Dermis blood vessel endothelial cell (primary cell): ENCODE measurements at places on chromosomes 5 and 9. TPM values are rescaled to one million over a fixed set of nuclear protein-coding genes. Genes with fewer than 3 reads are reported as not detected.

DNA sequence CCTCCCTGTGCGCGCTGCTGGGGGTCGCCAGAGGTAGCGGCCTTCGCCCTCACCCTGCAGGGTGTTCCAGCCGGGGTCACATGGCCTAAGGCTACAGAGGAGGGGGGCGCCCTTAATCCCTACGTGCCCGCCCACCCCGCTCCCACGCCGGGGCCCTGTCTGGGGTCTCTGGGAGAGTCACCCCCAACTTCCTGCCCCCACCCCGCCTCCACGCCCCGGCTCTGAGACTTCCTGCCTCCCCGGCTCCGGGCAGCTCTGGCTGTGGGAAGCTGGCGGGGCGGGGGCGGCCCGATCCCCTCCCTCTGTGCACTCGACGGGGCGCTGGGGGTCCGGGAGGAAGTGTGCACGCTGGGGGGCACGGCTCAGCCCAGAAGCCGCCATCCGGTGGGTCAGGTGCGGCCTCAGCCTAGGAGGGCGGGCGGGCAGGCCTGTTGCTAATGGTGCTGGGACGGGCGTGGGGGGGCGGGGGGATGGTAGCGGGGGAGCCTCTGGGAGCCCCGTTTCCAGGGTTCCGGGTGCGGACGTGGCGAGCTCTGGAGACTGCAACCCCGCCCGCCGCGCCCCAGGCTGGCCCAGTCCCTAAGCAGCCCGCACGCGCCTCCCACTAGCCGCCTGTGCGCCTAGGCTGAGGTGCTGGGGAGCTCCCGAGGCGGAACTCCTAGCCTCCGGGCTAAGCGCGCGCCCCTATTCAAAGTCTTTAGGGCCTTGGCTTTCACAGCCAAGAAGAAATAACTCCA lies 61.6 kb downstream of the CXXC5 start:
- peak; percentile 39 for DNase-seq

- peak; percentile 73 for DNase-seq
Observed at GRCh38 chr9:131046581-131047202, 37.7 kb downstream of the LAMC3 start.

DNA sequence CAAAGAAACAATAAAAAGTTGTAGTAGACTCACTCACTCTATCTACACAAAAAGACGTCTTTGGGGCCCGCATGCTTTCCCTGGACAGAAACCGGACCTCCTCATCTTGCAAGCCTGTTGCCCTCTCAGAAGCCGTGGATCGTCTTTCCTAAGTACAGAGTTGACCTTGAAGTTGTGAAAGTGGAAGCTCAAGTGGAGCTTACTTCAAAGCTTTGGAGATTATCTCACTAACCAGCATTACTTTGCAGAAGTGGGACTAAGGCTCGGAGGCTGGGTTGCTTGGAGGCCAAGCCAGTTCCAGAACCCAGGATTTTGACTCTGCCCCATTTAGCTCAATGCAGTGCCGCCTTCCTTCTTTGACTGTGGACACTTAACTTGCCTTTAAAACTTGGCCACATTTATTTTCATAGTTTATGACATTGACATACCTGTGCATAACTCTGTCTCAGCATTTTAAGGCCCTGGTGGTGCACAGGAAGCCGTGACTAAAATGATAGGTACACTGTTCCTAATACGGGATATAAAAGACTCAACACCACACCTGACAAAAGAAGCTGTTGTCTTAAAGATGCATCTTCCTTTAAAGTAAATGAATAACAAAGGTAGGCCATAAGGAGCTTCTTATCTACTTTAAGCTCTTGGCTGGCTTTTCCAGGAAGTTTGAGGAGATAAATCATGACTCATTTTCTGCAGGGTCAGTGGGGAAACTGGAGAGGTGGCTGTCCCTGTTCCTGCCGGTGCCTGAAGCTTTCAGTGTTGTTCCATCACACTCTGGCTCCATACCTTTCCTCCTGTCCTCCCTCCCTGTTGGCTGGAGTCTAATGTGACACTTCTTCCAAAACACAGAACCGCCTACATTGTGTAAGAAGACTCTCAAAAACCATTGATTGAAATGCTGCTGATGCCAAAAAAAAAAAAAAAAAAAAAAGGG lies 10.7 kb downstream of the SLC25A25 start:
- peak; percentile 49 for DNase-seq

DNA sequence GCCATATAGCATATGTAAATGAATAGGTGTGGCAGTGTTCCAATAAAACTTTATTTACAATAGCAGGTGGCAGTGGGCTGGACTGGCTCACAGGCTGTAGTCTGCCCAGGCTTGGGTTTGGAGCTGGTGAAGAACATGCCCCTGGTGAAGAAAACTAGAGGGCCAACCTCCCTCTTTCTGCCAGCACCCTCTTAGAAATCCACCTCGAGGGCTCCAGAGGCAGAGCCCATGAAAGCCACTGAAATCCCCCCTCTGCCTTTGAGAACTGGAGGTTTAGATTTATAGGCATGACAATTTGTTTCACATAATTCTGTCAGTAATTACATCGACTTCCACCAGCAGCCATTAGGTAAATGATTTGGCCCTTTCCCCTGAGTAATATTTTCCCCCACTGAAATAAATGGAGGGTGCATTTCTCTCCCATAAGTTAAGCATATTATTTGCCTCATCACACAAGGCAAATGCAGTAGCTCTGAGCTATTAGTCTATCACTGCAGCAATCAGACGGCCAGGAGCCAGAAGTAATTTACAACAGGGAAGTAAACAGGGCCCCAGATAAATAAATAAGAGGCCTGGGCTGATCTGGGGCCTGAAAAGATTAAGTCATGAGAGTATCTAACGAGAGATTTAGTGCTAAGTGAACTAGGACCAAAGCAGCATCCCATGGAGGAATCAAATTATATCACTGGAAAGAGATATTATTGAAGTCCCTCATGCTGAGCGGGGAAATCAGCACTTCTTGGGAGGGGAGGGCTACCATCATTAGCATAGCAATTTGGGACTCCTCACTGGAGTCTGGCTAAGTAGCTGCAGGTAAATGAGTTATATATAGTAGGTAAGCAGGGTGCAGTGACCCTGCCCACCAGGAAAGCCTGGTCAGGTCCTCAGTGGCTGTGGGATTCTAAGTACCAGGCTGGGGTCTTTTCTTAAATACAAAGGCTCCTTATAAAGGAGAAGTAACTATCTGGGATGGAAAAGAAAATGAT lies 123.9 kb downstream of the SLIT3 start:
- DNase-seq: no peak

GRCh38 chr5:96984506-96985192 lies 48.8 kb downstream of the LNPEP start:
- DNase-seq: peak; percentile 28

GRCh38 chr9:136832581-136832980 lies 9.7 kb upstream of the AJM1 start:
- no peak for DNase-seq

- no peak for DNase-seq
Observed at GRCh38 chr5:124888050-124888506, 141.6 kb upstream of the ZNF608 start.

GRCh38 chr5:14408969-14409586 lies 172.5 kb upstream of the OTULINL start:
- DNase-seq: no peak

DNA sequence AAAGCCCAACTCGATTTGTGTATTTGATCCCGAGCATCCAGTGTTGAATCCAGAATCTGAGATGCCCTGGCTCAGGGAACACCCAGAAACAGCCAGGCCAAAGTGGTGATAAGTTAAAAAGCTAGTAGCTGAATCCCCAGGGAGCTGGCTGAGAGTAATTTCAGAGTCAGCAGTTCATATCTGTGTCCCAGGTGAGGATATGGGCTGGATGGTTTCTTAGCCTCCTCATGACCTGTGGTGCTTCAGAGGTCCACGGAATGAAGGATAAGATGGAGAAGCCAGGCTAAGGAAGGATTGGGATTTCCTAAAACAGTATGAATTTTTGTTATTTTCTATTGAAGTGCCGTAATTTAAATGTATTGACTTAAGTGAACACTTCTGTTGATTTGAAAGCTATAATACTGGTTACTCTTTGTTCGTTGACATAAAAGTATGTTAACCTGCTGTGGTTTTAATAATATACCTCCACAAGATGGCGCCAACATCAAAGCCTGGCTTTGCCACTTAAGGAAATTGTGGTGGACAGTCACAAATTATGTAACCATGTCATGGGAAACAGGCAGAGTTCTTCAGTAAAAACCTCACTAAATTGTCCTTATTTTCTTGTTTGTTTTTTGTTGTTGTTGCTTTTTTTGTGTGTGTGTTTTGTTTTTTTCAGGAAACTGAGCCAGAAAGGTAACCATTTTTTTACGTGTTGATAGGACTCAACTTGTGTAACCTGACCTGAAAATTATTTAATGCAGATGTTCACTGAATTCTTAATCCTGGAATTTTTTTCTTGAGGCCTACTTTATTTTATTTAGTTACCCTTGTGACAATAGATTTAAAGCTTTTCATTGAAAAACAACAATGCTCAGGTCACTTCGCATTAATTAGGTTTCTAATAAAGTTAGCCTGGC lies 11.4 kb downstream of the MTAP start:
- DNase-seq: peak; percentile 92

DNA sequence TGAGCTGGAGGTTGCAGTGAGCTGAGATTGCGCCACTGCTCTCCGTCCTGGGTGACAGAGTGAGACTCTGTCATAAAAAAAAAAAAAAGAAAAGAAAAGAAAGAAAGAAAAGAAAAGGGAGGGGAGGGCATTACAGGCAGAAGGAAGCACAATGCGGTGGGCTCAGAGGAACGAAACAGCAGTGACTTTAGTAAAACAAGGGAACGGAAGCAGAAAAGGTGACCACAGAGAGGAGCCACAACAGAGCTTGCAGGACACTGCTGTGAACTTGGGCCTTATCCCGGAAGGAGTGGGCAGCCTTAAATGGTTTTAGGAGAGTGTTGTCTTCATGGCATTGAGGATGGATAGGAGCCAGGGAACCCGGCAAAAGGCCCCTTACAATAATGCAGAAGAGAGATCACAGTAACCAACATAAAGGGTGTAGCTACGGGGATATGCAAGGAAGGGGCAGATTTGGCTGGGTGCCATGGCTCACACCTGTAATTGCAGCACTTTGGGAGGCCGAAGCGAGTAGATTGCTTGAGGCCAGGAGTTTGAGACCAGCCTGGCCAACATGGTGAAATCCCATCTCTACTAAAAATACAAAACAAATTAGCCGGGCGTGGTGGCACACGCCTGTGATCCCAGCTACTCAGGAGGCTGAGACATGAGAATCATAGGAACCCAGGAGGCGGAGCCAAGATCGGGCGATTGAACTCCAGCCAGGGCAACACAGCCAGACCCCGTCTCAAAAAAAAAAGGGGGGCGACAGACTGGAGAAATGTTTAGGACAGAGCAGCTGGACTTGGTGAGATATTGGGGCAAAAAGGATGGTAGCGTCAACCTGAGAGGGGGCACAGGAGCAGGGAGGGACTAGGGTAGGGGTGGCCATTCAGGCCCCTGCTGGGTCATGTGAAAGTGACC lies 83.9 kb upstream of the ZBTB43 start:
- no peak for DNase-seq

GRCh38 chr5:93993161-93993560 lies 251.8 kb upstream of the POU5F2 start:
- DNase-seq: no peak

DNA sequence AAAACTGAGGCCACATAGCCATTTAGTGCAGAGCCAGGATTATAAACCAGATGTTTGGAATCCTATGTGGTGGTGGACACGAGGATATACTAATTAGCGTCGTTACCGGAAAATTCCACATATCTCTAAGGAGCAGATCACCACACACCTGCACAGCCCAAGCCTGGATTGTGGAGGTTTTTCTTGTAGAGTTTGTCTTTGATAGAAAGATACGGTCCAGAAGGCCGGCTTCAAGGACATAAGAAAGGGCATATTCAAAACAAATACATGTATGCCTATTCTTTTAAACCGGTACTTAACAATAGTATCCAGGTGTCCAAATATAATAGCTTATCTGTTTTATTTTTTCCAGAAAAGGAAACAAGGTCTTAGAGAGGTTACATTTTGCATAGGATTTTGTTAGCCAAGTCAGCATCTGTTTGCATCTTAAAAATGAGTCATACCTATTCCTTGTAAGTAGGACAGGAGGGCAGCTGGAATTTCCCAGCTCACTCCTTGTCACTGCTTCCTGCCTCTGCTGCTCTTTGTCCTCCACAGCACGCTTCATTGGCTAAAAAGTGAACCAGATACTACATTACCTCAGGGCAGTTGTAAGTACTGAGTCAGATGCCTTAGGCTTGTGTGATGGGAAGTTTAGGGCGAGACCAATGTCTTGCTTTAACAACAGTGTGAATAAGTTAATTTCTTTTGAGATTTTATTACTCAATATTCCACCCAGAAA lies 3.6 kb downstream of the TMC1 start:
- DNase-seq: peak; percentile 100

DNA sequence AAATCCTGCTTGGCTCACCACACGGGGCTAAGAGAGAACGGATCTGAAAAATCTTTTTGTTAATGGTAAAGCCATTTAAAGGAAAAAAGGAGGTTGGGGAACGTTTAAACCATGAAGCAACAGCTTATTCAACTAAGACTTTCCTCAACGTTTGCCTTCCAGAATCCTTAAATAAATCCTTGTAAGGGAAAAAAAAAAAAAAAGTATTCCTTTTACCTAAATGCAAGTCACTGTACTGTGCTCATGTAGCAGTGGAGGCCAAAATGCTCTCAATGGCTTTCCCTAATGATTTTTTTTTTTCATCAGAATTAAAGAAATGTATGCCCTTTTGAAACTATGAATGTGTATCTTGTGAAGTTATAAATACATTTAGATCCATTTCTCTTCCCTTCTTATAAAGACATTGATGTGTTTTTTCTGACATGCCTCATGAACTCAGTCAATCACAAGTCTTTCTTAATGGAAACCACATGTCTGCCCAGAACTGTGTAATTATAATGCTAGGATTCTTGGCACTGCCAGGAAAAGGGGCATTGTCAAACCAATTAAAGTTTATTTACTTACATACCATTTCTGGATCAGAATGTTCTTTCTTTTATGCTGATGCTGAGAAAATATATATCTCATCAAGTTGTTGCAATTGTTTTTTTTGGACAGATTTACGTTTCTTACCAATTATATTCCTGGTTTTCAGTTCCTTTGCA lies 107.5 kb downstream of the EBF1 start:
- no peak for DNase-seq

GRCh38 chr5:149904977-149905376 lies 39.6 kb downstream of the PDE6A start:
- DNase-seq: no peak

GRCh38 chr5:74389531-74390305 lies 250.8 kb downstream of the ENC1 start:
- DNase-seq: no peak

DNA sequence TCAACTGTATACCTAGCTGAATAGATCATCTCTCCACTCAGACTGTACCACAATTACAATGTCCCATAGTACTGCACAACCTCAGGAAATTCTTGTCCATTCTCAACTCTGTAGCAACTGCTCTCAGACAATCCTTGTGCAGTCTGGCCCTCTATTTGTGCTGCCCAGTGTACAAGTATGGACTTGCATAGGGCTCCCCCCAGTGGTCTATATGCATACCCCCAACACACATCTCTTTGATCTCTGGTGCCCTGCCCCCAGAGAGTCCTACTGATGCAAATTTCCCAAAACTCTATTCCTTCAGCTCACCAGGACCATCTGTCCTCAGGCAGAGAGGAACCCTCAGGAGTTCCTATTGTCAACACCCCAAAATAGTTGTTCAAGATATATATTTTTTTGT lies 205.3 kb downstream of the SLCO4C1 start:
- peak; percentile 30 for DNase-seq

Gene GEMIN5
- total RNA-seq: 19.7 and 27.5 TPM in 2 replicates

Gene CDH10
- total RNA-seq: not detected in 2 replicates

Gene LAMC3
- total RNA-seq: 0.51 and 4.7 TPM in 2 replicates

Gene LVRN
- total RNA-seq: 0.17 and 0.23 TPM in 2 replicates

Gene FIBCD1
- under 0.01 and 0.05 TPM in 2 replicates for total RNA-seq

Gene CD274
- 12.7 and 17.7 TPM in 2 replicates for total RNA-seq

Gene CLPTM1L
- 234 and 315 TPM in 2 replicates for total RNA-seq

Gene ARHGEF28
- total RNA-seq: 115 and 151 TPM in 2 replicates
